ENCODE measurements at places on chromosomes 4 and X.
A peak's percentile ranks its signal among the peaks of the same experiment; 100 is the strongest.

- DNase-seq: no peak
Measured at GRCh38 chr4:175068266-175068665, 150.1 kb downstream of the ADAM29 start.

DNA sequence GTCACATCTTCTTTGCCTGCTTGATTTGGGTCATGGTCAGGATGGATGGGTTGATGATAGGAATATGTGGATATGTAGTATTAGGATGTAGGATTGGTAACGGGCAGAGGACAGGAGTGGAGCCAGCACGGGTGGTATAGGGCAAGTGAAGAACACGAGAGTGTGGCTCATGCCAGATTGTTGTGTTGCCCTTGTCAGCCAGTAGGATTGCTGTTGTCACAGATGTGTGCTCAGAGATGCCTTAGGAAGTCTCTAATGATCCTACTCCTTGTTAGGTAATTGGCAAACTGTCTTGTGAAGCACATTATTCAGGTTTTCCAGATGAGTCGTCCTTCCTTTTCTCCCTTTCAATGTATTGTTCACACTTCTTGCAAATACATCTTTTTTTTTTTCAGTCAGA, 5.5 kb downstream of the ATP10D start:
- DNase-seq: peak; percentile 58

DNA sequence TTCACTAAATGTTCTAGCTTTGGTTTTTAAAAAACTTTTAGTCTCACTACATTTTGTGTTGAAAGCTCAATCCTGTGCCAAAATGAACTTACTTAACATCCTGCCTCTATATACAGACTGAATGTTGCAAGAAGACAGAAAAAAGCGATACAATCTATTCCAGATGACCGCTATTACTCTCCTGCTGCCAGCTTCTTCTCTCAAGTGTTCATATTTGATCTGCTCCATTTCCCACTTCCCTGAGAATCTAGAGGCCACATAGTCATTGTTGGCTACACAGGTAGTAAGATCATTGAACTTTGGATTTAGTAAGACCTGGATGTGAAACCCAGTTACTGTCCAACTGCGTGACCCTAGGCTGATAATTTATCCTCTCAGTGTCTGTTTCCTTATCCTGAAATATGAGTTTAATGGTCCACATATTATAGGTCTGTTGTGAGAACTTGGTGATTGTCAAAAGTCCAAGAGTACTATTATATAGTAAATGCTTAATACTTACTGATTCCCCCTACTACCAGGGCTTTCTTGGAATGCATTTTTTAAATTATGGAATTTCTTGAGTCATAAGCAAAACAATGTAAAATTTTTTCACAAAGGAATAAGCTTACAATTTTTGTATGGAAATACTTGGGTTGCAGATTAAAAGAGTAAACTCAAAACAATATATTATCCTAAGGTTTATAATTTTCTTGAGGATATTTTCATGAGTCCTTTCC, 976.8 kb upstream of the ADGRL3 start:
- DNase-seq: peak; percentile 2

DNA sequence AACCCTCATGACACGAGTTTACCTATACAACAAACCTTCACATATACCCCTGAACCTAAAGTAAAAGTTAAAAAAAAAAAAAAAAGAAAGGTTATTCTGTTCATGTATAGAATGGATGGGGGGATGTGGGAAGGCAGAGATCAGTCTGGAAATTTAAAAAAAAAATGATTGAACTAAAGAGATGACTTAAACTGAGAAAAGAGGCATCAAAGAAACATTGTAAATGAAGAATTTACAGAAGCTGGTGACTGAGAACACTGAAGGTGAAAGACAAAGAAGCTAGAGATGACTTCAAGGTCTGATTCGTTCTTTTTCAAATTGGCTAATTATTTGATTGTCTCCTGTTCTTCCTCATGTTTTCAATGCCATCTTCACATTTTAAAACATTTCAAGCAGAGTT, 12.8 kb upstream of the ABCG2 start:
- DNase-seq: no peak

DNA sequence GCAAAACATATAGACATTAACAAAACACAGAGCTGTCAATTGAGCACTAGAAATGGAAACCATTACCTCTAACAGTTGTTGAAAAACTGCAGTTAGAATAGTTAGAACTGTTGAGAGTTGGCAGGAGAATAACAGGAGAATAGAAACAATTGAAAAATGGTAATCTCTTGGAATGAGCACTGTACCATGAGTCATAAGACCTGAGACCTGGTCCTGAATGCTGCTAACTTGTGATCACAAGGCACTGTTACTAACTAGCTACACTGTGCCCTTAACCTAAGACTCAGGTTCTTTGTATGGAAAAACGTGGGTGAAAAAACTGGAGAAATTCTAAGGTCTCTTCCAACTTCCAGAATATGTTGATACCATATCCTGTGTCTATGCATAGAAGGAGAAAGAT, 29.3 kb downstream of the FAM114A1 start:
- DNase-seq: peak; percentile 36

DNA sequence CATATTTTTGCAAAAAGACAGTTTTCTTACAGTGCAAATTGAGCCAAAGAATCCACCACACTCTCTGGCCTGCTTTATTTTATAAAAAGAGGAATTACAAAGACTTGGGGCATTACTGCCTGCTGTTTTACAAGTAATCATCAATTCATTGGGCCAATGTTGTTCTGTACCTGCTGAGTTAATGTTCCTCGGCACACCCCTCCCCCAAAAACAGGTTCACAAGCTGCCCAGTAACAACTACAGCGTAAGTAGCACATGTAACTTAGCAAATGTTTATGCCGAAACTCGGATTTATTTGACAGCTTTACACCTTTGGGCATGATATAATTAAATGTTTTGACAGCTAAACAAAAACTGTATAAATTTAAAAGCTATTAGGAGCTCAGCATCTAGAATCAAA, 214.6 kb upstream of the MAB21L2 start:
- no peak for DNase-seq

- no peak for DNase-seq
Measured at GRCh38 chrX:24777660-24778059, 83.9 kb downstream of the POLA1 start.

Data from iris pigment epithelial cell (primary cell).